ENCODE measurements at places on chromosomes 13 and 19.
A peak's percentile ranks its signal among the peaks of the same experiment; 100 is the strongest.

GRCh38 chr13:62643007-62643483 is 1227.4 kb upstream of the PCDH20 start:
- DNase-seq, result no peak
- no peak overlapping the region for H3K4me3 ChIP-seq
- peak overlapping the region; percentile 5 for H3K27ac ChIP-seq
- peaks cover 1% of the 10 kb centered on the region for H3K4me1 ChIP-seq
- no peaks in the 10 kb centered on the region for H3K27me3 ChIP-seq

DNA sequence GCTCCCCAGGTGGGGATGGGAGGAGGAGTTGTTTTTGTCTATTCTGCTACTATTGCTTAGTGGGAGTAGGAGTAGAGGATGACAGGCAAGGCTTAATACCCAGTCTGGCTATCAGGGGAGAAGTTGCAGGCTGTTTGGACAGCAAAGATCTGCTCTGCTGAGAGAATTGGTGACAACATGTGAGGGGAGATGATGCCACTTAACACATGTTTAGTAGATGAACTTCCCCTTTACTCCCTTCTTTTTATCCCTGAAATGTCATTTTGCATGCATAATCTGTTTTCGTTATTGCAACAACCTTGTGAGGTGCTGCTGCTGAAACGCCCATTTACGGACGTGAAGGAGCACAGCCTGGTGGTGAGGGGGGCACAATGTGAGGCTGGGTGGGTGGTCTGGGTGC is 3.0 kb upstream of the CYP4F12 start:
- H3K36me3 ChIP-seq, result no peaks in the 10 kb centered on the region
- H3K27me3 ChIP-seq, result peaks cover 4% of the 10 kb centered on the region
- no peak for DNase-seq
- no peak overlapping the region for H3K27ac ChIP-seq

DNA sequence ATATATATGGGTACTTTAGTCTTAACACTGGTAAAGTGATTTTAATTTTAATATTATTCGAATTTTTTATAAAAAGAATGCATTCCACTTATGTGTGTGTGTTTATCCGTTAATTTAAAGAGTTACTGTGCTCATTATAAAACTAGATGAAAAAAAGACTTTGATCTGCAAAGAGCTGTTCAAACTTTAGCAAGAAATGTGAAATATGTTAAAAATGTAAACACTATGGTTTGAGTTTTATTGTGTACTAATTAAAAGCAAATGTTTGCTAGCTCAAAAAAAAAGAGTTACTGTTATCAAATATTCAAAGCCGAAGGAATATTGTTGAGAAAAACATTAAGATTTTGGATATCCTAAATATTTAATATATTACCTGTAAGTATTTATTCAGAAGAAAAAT is 34.5 kb downstream of the UFM1 start:
- H3K36me3 ChIP-seq, result no peaks in the 10 kb centered on the region
- no peak overlapping the region for H3K4me3 ChIP-seq

GRCh38 chr19:42421591-42422031 is 5.6 kb downstream of the LIPE start:
- H3K27me3 ChIP-seq, result no peaks in the 10 kb centered on the region
- peaks cover 45% of the 10 kb centered on the region for H3K4me1 ChIP-seq
- H3K4me3 ChIP-seq, result peak overlapping the region; percentile 96
- peaks cover 36% of the 10 kb centered on the region for H3K36me3 ChIP-seq
- no peak for DNase-seq

GRCh38 chr19:45584332-45585157 is at the start of gene OPA3:
Gene OPA3, minus strand, starts transcription at chr19:45584802. Its CDS starts 38 bp downstream, at chr19:45584764.
- peak; percentile 98 for DNase-seq
- H3K4me1 ChIP-seq, result peaks cover 25% of the 10 kb centered on the region
- H3K27me3 ChIP-seq, result peaks cover 14% of the 10 kb centered on the region
- H3K27ac ChIP-seq, result peak within 1 kb of the TSS; percentile 99
- H3K4me3 ChIP-seq, result peak within 1 kb of the TSS; percentile 96

- no peaks in the 10 kb centered on the region for H3K27me3 ChIP-seq
- peak overlapping the region; percentile 100 for H3K27ac ChIP-seq
- peaks cover 47% of the 10 kb centered on the region for H3K4me1 ChIP-seq
Measured at GRCh38 chr19:34172661-34173192, 423 bp downstream of the LSM14A start.

DNA sequence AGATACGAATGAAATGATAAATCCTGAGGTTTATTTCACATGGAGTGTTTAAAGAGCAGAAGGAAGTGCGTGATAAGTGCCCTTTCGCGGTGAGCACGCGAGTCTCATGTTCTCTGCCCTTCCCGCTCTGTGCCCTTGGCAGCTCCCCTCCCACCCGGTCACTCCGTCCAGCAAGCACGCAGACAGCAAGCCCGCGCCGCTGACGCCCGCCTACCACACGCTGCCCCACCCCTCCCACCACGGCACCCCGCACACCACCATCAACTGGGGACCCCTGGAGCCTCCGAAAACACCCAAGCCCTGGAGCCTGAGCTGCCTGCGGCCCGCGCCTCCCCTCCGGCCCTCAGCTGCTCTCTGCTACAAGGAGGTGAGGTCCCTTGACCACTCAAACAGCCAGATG is 37.4 kb upstream of the TEX29 start:
- H3K4me1 ChIP-seq, result no peaks in the 10 kb centered on the region
- no peak overlapping the region for H3K27ac ChIP-seq
- H3K4me3 ChIP-seq, result no peak overlapping the region
- H3K36me3 ChIP-seq, result peaks cover 98% of the 10 kb centered on the region

GRCh38 chr13:65453982-65454381 is 1776.2 kb downstream of the PCDH9 start:
- no peak overlapping the region for H3K27ac ChIP-seq
- H3K4me3 ChIP-seq, result no peak overlapping the region
- no peaks in the 10 kb centered on the region for H3K27me3 ChIP-seq
- H3K4me1 ChIP-seq, result no peaks in the 10 kb centered on the region
- H3K36me3 ChIP-seq, result no peaks in the 10 kb centered on the region
- DNase-seq, result no peak

GRCh38 chr13:27170516-27171243 is 931 bp downstream of the USP12 start:
- H3K27me3 ChIP-seq, result no peaks in the 10 kb centered on the region
- peak; percentile 69 for DNase-seq
- peaks cover 65% of the 10 kb centered on the region for H3K4me1 ChIP-seq

- H3K36me3 ChIP-seq, result no peaks in the 10 kb centered on the region
- no peak overlapping the region for H3K27ac ChIP-seq
- H3K4me1 ChIP-seq, result no peaks in the 10 kb centered on the region
- H3K27me3 ChIP-seq, result peaks cover 12% of the 10 kb centered on the region
Measured at GRCh38 chr13:75458696-75459422, 23.1 kb downstream of the TBC1D4 start.

DNA sequence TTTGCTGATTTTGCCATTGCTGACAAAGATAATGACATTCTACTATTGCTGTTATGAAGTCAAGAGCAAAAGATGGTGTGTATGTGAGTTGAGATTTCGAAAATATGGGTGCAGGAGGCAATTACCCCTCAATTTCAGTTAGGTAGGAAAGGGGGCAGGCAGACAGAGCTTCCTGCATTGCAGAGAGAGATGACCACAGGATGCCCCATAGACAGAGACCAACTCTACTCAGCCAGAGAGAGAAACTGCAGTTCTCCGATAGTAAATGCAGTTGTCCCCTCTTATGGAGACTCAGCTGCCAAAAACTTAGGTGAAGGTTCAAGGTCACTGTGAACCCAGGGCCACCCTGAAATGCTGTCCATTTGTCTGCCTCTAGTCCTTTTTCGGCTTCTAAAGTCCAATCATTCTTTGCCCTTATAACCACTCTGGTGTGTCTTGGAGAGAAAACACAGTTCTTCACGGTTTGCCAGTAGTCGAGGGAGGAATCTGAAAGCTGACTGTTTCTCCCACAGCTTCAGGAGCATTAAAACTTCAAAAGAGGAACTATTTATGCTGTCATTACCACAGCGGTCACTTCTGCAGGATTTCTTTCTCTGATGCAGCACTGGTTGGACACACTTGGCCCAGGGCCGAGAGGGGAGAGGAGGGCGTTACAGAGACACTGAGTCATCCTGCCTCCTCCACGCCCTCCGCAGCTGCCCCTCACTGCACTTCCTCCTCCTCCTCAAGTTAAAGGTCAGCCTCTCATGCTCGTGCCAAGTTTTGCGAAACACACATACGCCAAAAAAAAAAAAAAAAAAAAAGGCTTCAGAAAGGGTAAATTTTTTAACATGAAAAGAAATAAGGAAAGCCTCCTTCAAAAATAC is 264.3 kb downstream of the FOXO1 start:
- H3K36me3 ChIP-seq, result no peaks in the 10 kb centered on the region
- no peaks in the 10 kb centered on the region for H3K27me3 ChIP-seq
- peak overlapping the region; percentile 23 for H3K4me3 ChIP-seq
- H3K27ac ChIP-seq, result no peak overlapping the region

- DNase-seq, result no peak
- H3K27me3 ChIP-seq, result peaks cover 4% of the 10 kb centered on the region
- H3K27ac ChIP-seq, result no peak overlapping the region
- H3K4me1 ChIP-seq, result peaks cover 24% of the 10 kb centered on the region
- no peak overlapping the region for H3K4me3 ChIP-seq
- no peaks in the 10 kb centered on the region for H3K36me3 ChIP-seq
Measured at GRCh38 chr13:113881614-113882266, 17.9 kb upstream of the GAS6 start.

DNA sequence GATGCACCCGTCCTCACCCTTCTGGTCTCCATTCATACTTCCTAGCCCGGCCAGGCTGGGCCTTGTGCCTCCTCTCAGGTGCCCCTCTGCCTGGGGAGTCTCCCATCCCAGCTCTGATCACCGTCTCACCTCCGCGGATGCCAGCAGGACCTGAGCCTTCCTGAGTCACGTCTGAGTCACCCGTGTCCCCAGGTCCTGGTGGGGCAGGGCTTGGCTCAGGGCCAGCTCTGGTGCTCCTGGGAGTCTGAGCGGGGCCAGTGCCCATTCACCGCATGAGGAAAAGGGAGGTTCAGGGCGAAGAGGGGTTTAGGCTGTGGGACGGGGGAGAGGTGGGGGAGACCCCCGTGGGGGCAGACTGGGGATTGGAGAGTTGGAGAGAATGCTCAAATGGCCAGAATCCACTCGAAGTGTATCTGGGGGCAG is 593 bp downstream of the ATP8B3 start:
- peak; percentile 66 for DNase-seq
- peaks cover 19% of the 10 kb centered on the region for H3K4me1 ChIP-seq
- peak overlapping the region; percentile 67 for H3K4me3 ChIP-seq
- H3K36me3 ChIP-seq, result peaks cover 12% of the 10 kb centered on the region

DNA sequence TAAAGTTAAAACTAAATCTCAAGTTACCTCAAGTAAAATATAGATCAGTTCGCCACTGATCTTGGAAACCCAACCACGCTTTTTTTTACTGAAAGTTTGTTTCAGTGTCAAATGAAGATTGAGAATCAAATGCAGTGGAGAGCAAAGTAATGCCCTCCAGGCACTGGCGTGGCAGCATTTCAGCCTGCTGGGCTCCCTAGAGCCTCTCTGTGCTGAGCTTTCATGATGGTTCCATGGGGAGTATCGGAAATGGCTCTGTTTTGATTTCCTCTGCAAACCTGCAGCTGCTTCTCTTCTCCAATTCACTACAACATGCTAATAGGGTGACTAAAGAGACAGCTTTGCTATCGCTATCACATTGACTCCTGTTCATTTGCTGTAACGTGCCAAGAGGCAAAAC is 141.6 kb downstream of the FGF14 start:
- H3K36me3 ChIP-seq, result no peaks in the 10 kb centered on the region
- no peak overlapping the region for H3K27ac ChIP-seq
- no peak overlapping the region for H3K4me3 ChIP-seq

- peak within 1 kb of the TSS; percentile 95 for H3K4me3 ChIP-seq
- peaks cover 53% of the 10 kb centered on the region for H3K36me3 ChIP-seq
- H3K4me1 ChIP-seq, result peaks cover 28% of the 10 kb centered on the region
- DNase-seq, result peak; percentile 97
- H3K27ac ChIP-seq, result peak within 1 kb of the TSS; percentile 96
- H3K27me3 ChIP-seq, result no peaks in the 10 kb centered on the region
Measured at GRCh38 chr19:7535047-7535997, at the start of gene PNPLA6. Gene PNPLA6, plus strand, starts transcription at chr19:7535717. Its CDS starts 72 bp downstream, at chr19:7535789.

- peak overlapping the region; percentile 94 for H3K4me3 ChIP-seq
- peaks cover 20% of the 10 kb centered on the region for H3K4me1 ChIP-seq
- peaks cover 53% of the 10 kb centered on the region for H3K36me3 ChIP-seq
- no peak for DNase-seq
- no peaks in the 10 kb centered on the region for H3K27me3 ChIP-seq
- peak overlapping the region; percentile 100 for H3K27ac ChIP-seq
Measured at GRCh38 chr19:10835089-10835753, 791 bp downstream of the TMED1 start.

- no peak overlapping the region for H3K4me3 ChIP-seq
- no peak for DNase-seq
- H3K27me3 ChIP-seq, result no peaks in the 10 kb centered on the region
- H3K27ac ChIP-seq, result no peak overlapping the region
- no peaks in the 10 kb centered on the region for H3K36me3 ChIP-seq
Measured at GRCh38 chr13:86282442-86282841, 483.2 kb upstream of the SLITRK6 start.

DNA sequence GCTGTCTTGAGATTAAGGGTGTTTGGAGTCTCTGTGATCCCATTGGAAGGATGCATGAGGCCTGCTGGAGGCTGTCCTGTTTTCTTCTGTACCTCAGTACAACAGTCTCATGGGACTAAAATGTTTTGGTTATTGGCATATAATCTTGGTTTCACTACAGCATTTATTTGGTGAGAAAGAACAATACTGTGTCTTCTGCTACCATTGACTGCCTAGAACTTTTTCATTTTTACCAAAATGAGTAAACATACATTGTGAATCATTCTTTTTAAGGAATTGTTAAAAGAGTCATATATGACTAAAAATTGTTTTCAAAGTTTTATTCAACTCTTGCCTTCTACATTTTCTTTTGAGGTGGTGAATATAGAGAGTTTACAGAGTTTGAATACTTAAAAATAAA is 459.8 kb downstream of the GPC6 start:
- no peaks in the 10 kb centered on the region for H3K27me3 ChIP-seq
- no peak for DNase-seq

GRCh38 chr13:39414339-39414738 is 188.7 kb downstream of the LHFPL6 start:
- no peaks in the 10 kb centered on the region for H3K36me3 ChIP-seq
- no peaks in the 10 kb centered on the region for H3K4me1 ChIP-seq
- no peak overlapping the region for H3K27ac ChIP-seq
- H3K27me3 ChIP-seq, result peaks cover 20% of the 10 kb centered on the region
- no peak for DNase-seq
- H3K4me3 ChIP-seq, result no peak overlapping the region

- no peaks in the 10 kb centered on the region for H3K36me3 ChIP-seq
- H3K4me3 ChIP-seq, result no peak overlapping the region
- H3K27ac ChIP-seq, result no peak overlapping the region
- DNase-seq, result no peak
- H3K4me1 ChIP-seq, result no peaks in the 10 kb centered on the region
Measured at GRCh38 chr13:45688577-45688976, 13.5 kb upstream of the CBY2 start.

GRCh38 chr13:51997641-51998330 is 13.5 kb downstream of the ATP7B start:
- H3K27ac ChIP-seq, result no peak overlapping the region
- peaks cover 8% of the 10 kb centered on the region for H3K27me3 ChIP-seq
- DNase-seq, result no peak
